H7 (cell line): ENCODE measurements at places on chromosomes 1 and 21. TPM values are rescaled to one million over a fixed set of nuclear protein-coding genes. Genes with fewer than 3 reads are reported as not detected.

DNA sequence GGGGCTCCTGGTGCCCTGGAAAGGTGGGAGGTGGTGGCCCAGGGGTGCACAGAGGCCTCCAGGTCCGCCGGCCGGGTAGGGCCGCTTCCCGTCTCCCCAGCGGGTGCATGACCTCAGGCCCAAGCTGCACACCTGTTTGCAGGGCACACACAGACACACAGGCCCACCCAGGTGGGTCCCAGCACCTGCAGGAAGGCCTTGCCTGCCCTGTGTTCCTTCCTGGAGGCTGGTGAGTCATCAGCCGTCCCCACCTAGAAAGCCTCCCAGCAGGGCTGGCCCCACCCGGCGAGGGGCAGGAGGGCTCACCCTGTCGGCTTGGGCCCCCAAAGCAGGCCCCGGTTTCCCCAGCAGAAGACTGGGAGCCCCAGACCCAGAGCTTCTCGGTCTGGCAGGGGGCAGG, 23.6 kb upstream of the TTLL10 start:
- DNase-seq = no peak

GRCh38 chr1:151606384-151606783, 5.5 kb upstream of the SNX27 start:
- DNase-seq = no peak

- DNase-seq = no peak
Observed at GRCh38 chr1:169044296-169044695, 62.2 kb upstream of the ATP1B1 start.

GRCh38 chr1:229420765-229421164, 13.1 kb downstream of the ACTA1 start:
- DNase-seq = no peak

DNA sequence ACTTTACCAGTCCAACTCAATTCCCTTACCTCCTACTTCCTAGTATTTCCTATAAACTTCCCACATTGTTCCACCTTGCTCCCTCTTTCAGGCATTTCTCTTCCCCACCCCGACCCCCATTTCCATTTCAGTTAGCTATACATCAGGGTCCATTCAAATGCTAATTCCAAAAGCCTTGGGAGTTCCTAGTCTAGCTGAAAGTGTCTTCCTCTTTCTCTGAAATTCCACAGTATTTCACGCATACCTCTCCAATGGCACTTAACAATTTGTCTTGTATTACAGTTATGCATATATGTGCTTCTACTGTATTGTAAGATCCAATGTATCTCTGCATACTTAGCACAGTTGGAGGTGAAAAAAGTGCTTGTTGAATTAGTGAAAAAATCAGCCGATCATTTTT, 94.9 kb downstream of the ZNF644 start:
- peak; percentile 20 for DNase-seq

- no peak for DNase-seq
Observed at GRCh38 chr1:110248746-110249145, 38.6 kb downstream of the KCNC4 start.

GRCh38 chr1:72650843-72651435, 368.6 kb upstream of the NEGR1 start:
- no peak for DNase-seq

Gene CCDC190
- not detected in 2 replicates for total RNA-seq

Gene COL9A2
- total RNA-seq = 17.6 and 23.8 TPM in 2 replicates
